ENCODE measurements at places on chromosomes 1 and 21. TPM values are rescaled to one million over a fixed set of nuclear protein-coding genes. Genes with fewer than 3 reads are reported as not detected.

Gene CLIC4
- total RNA-seq: 449 TPM

Gene MPL
- not detected for total RNA-seq

Gene CCNL2
- total RNA-seq: 125 TPM

Gene ADAMTSL4
- total RNA-seq: 2.1 TPM

Gene CACNA1E
- not detected for total RNA-seq

Gene ADCY10
- total RNA-seq: under 0.01 TPM

Gene NBPF4
- total RNA-seq: not detected

Gene GBP6
- 0.11 TPM for total RNA-seq

Gene FCAMR
- total RNA-seq: not detected

Gene LRRC53
- not detected for total RNA-seq
